HCEC 1CT (cell line): ENCODE measurements at places on chromosomes 12 and 14.

- peak; percentile 97 for DNase-seq
Measured at GRCh38 chr12:32755654-32756475, at the start of gene YARS2. Gene YARS2, minus strand, starts transcription at chr12:32755897. Its CDS starts 23 bp downstream, at chr12:32755874.

- DNase-seq = no peak
Measured at GRCh38 chr12:42819846-42820245, 230.3 kb upstream of the PRICKLE1 start.

DNA sequence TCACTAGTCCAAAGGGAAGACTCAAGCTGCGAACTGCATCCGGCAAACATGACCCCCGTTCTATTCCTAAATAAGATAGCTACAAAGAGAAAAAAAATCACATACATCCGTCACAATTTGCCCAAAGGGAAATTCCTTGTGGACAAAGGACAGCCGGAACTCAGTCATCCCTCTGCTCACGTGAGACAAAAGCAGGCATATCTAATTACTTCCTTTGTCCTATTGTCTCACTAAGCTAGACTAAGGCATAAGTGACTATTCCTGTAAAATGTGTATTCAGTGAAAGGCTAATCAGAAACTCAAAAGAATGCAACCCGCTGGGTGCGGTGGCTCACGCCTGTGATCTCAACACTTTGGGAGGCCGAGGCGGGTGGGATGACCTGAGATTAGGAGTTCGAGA is 27.2 kb upstream of the NINJ2 start:
- DNase-seq = no peak

GRCh38 chr14:67487937-67488893 is at the start of gene TMEM229B:
Gene TMEM229B, minus strand, starts transcription at chr14:67488721. Its CDS starts 14,798 bp downstream, at chr14:67473923.
- no peak for DNase-seq

GRCh38 chr14:58059126-58059525 is 92.9 kb downstream of the ARMH4 start:
- no peak for DNase-seq

DNA sequence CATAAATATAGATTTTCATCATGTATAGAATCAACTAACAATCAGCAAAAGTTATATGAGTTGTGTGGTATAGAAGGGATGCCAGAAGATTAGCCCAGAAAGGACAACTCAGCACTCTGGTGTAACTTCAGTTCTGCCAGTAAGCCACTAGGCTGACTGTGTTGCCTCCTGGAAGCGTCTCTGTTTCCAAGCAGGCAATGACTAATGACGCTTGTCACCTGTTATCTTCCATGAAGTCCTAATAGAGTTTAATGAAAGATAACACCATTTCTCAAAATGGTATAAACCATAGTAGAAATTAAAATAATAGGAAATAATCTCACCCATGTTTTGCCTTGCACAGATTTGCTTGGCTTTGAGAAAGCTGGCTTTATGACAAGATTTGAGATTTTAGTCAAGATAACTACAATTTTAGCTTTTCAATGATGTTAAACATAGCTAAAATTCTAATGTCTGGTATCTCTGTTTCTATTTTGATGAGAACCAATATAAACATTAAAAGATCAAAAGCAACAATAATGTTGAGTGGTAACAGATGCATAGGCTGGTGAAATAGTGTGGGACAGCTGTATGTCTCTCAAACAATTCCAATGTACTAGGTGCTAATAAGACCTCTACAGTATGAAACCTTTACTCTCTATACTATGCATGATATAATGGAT is 9.0 kb upstream of the RNU6-7 start:
- DNase-seq = no peak

GRCh38 chr12:1291601-1292332 is 300.7 kb downstream of the ERC1 start:
- DNase-seq = no peak

GRCh38 chr12:54407183-54407905 is 11.7 kb downstream of the ITGA5 start:
- DNase-seq = no peak

DNA sequence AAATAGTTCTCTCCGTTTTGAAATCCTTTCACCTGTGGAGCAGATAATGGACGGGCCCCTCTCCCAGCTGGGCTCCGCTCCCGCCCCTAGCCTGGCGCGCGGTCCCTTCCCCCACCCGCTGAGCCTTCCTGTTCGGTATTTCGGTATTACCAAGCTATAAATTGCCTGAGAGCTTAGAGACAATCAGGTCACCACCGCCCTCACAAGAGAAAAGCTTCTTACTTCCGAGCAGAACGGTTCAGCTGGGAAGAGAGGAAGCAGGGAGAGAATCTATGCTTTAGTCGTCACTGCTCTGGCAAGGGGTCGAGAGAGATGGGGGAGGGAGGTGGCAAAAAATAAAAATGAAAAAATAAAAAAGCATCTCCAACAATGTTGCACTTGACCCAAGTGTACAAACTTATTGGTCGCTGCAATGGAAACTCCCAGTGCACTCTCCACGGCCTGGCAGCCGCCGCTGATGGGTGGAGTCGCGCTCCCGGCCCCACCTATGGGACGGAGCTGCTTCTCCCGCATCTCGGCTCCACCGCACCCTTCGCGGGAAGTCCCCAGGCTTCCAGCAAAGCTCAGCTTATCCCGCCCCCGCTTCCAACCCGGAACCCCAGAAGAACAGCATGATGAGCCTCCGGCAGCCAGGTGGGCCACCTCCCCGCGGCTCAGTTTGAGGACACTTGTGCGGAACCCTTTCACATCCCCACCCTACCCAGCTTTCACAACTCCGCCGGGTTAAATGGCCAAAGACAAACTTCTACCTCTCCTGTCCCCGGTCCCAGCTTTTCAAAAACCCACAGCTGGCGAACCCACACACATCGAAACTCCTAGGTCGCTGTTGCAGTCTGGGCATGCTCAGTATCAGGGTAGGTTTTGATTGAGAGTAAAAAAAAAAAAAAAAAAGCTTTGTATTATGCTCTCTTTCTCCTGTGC is 832 bp upstream of the SYT1 start:
- peak; percentile 66 for DNase-seq

GRCh38 chr12:113334786-113335539 is at the start of gene SLC8B1:
Gene SLC8B1, minus strand, starts transcription at chr12:113335109. Its CDS starts 2,231 bp downstream, at chr12:113332878.
- peak; percentile 76 for DNase-seq

DNA sequence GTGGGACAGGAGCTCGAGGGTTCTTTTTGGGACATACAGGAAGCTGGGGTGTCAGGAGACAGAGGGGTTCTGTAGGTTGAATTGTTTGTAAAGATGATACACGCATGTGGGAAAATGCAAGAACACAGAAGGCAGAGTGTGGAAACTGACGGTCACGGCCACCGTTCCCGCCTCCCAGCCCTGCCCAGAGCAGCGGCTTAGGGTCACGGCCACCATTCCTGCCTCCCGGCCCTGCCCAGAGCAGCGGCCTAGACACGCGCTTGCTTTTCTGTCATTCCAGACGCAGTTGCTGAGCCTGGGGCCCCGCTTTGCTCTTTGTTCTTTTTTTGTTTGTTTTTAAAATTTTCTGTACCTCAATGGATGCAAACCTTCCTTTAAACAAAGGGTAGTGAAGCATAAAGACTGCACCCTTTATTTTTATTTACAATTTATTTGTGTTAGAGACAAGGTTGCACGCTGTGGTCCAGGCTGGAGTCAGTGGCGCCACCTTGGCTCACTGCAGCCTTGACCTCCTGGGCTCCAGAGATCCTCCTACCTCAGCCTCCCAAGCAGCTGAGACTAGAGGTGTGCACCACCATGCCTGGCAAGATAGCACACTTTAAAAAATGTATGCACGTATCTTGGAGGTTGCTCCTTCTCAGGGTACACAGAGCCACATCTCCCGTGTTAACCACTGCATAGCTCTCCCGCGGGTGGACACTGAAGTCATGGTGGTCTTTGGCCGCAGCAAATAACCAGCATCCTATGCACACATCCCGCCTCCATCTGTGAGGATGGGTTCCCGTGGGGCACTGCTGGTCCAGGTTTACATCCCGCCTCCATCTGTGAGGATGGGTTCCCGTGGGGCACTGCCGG is 142.3 kb downstream of the ADGRD1 start:
- no peak for DNase-seq

DNA sequence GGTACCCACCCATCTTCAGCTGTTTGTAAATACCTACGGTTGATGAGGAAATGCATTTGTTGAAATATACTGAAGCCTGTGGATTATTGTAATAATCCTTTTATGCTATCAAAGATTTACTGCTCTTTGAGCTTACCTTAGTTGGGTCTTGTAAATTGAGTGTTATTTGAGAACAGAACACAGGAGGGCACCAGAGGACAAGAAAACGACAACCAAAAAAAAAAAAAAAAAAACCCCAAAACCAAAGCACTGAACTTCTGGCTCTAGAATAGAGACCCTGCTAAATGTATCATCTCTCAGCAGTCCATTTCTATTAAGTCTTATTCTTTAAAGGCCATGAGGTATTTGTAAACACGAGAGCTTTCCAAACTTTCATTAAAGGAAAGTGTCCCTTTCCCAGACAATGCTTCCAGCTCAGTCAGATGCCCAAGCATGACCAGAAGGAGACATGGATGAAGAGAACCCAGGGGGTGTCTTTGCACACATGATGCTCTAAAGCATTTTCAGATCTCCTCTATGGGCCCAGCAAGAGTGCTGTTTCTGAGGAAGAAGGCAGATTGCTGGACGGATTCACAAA is 763.9 kb downstream of the NRXN3 start:
- DNase-seq = peak; percentile 18

DNA sequence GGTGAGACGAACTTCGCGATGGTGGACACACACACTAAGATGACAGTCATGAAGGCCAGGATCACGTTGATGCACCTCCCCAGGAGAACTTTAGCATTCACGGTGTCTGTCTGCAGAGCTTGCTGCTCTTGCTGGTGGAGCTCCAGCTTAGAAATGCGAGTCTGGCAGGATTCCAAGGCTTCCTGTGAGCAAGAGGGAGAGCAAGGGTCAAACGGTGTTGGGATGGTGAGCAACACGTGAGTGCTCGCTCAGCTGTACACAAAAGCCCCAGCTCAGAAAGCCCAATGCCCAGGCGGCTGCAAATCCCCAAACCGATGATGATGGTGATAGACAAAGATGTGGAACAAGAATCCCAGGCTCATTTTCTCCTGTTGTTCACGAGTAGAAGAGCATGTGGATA is 78.8 kb downstream of the TMCC3 start:
- peak; percentile 76 for DNase-seq

DNA sequence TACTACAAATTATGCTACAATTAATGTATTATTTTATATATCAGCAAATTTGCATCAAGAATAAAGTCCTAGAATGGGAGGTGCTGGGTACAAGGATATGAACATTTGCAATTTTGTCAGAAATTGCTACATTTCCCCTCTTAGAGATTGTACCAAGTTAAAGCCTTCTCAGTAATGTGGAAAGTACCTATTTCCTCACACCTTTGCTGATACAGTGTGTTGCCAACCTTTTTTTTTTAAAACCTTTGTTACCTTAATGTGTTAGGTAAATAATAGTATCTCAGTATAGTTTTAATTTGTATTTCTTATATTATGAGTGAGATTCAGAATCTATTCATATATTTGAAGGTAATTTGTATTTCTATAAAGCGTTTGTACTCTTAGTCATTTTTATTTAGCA is 95.4 kb upstream of the HIF1A start:
- DNase-seq = no peak

GRCh38 chr14:53949201-53949600 is 7.4 kb downstream of the BMP4 start:
- no peak for DNase-seq

- no peak for DNase-seq
Measured at GRCh38 chr12:119229205-119229604, 50.5 kb downstream of the HSPB8 start.

GRCh38 chr14:31549817-31550216 is 11.4 kb upstream of the NUBPL start:
- no peak for DNase-seq

GRCh38 chr12:10747730-10748129 is 24.6 kb upstream of the YBX3 start:
- no peak for DNase-seq

DNA sequence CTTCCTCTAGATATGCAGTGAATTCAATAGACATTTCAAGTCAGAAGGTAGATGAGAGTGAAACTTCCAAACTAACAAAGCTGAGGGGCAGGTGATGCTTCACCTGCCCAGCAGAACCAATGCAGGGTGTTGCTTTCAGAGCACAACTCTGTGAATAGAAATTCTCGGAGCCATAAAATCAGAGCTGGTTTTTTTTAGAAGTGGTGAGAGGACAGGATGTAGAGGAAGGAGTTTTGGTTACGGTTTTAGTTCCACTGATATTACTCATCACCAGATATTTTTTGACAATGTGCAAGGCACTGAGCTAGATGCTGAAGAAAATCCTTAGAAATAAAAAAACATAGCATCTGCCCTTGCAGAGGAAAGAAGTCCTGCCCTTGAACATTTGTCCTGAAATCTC is 62.2 kb downstream of the BMP4 start:
- DNase-seq = peak; percentile 82

- DNase-seq = no peak
Measured at GRCh38 chr12:5114436-5114835, 70.8 kb downstream of the KCNA5 start.

- DNase-seq = no peak
Measured at GRCh38 chr12:20040831-20041230, 327.5 kb upstream of the PDE3A start.

DNA sequence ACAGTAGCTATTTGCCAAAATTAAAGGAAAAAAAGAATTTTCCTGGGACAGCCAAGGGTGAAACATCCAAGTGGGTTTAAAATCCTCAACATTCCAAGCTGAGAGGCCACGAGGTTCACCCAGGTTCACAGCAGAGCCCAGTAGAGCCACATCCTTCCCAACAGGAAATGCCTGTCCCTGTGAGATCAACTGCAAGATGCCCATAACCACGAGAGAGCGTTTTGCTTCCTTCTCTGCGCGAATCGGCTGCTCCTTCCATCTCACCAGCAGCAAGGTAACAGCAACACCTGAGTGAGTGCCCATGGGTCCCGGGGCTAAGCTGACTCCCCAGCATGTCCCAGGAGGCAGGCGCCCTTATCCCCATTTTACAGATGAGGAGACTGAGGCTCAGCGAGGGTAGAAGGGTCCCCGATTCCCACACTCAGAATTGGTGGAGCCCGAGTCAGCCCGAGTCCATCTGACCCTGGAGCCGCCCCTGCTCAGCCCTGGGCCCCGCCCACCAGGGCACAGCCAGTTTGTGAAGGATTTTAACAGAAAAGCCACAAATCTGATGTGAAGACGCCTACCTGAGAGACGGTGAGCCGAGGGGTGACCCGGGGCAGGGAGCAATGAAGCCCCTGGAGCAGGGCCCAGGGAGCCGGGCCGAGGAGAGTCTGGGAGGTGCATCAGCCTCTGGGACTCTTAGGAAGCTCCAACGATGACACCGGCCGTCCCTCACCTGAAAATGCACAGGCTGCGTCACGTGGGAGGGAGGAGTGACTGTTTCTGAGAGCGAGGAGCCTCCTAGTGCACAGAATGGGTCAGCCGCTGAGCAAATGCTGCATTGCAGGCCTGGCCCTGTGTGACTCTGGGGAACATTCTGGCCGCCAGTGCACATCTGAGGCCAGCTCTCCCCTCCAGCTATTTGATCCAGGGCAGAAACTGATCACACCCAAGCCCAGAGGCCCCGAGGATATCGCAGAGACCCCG is 236.9 kb upstream of the SFSWAP start:
- DNase-seq = no peak
